CD4-positive, alpha-beta memory T cell (primary cell): ENCODE measurements at places on chromosomes 7 and 10.

- DNase-seq, result no peak
These were observed 239.5 kb upstream of the PPP1R3A start for GRCh38 chr7:114158275-114158674.

DNA sequence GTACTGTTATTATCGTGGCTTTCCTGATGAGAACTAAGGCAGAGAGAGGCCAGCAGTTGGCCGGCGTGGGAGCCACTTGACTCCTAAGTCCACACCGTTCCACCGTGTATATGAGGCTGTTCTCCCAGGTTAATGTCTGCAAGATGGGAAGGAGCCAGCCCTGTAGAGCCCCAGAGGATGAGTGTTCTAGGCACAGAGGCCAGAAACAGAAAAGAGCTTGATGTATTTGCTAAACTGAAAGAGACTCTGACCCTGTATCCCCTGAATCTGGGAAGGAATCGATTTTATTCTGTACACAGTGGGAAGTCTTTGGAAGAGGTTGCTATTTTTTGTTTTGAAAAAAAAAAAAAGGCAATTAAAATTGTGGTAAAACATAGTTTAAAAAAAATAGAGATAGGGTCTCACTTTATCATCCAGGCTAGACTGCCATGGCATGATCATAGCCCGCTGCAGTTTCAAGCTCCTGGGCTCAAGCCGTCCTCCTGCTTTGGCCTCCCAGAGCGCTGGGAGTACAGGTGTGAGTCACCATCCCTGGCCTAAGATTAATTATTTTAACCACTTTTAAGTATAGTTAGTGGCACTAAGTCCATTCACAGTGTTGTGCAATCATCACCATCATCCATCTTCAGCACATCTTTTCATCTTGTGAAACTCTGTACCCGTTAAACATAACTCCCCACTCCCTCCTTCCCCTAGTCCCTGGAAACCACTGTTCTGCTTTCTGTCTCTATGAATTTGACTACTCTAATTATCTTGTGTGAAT is 348.8 kb downstream of the SDK1 start:
- DNase-seq, result no peak

DNA sequence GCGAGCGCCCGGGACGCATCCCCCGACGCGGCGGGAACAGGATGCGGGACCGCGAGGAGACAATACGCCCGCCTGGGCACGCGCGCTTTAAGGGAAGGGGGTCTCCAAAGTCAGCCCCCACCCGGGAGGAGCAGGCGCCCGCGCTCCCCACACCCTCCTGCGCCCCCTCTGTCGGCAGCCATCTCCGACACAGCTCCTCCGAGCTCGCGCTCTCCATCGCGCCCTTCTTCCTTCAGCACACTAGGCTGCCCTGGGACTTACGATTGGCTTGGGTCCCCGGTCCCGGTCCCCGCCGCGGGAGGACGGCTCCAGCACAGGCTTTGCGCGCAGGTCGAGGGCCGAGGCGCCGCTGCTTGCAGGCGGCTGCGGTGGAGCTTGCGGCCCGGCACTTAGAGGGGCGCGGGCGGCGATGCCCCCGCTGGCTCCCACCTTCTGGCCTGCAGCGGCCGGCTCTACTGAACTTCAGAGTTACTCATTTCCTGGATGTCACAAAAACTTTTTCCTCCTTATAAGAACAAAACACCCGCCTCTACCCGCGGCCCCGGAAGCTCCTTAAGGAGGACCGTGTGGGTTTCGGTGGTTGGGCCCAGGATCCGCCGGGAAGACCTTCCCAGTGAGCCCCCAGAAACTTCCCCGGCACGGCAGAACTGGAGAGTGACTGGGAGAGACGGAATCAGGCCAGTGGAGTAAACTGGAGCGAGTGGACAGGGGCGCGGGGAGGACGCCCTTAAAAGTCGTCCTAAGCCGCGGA is at the start of gene ITPRIP:
ITPRIP (minus strand) TSS at position 481 of the 751 bp plus-strand sequence. CDS start 22,414 bp downstream, outside the sequence.
- peak; percentile 85 for DNase-seq

DNA sequence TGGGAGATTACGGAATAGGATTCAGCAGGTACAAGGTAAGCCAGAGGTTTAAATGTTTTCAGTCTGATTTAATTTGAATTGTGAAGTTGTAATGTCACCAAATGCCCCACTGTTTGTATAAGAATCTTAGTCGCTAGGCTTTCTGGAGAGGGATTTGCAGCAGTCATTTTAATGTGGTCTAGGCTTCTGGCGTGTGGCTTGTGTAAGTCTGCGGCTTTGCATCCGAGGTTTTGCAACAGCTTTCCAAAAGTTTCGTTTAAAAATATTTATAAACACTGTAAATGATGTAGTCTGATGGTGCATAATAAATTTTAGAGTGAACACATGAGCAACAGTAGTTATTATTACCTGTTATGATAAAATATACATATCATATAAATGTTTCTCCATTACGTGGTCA is 26.1 kb upstream of the BHLHA15 start:
- DNase-seq, result no peak

GRCh38 chr10:19815731-19816410 is 361 bp upstream of the PLXDC2 start:
- DNase-seq, result no peak

GRCh38 chr7:26040085-26040484 is 111.9 kb upstream of the NFE2L3 start:
- no peak for DNase-seq

DNA sequence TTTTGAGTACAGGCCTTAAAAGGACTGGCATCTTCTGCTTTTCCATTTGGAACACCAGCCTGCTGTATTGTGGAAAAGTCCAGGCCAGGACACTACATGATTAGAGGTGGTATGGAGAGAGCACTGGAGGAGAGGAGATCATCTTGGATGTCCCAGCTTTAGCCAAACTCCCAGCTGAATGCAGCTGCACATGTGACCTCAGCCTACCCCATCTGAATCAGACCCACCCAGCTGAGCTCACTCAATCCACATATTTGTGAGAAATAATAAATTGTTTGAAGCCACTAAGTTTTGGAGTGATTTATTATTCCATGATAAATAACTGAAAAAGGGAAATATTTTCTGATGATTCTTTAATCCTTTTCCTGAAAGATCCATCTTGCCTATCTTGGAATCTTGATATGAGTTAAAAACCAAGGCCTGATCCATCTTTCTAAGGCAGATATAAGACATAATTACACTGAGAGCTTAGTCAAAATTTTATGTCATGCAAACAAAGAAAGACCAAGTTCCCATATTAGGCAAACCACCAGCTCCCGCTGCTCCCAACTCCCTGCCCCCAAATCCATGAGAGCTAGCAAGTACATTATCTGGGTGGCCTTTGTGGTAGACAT is 55.1 kb upstream of the TRIL start:
- no peak for DNase-seq

GRCh38 chr7:44224080-44224973 is 23.5 kb downstream of the YKT6 start:
- no peak for DNase-seq

DNA sequence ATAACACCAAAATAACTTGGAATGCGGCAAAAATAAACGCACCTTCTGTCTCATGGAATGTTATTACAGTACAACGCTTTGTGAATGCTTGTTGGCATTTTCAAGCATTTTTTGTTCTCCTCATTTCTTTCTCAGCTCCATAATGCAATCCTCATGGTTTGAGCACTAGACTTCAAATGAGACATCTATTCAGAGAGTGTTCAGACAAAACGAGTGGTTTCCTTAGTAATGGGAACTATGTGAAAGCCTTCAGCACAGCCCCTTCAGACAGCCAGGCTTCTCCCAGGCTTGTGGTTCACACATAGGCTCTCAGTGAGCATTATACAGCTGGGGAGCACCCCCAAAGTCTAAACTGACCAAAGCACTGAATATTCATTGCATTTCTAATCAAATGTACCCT is 8.6 kb upstream of the LRRN3 start:
- DNase-seq, result no peak

GRCh38 chr7:132614428-132615318 is 38.4 kb upstream of the PLXNA4 start:
- no peak for DNase-seq

DNA sequence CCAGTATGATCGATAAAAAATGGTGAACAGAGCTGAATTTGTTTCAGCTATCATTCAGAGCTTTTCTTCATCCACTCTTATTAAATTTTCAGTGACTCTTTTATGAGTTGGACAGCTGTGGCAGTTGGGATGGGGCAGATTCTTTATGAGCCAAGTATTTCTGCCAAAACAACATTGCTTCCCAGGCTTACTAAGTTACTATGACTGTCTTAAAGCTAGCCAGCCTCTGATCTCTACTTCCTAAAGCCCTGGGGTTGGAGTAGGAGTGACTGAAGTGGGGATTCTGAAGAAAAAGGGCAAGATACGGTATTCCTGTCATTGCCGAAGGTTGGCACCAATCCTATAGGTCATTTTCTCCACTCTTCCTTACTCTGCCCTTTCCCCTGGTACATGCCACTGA is 12.7 kb downstream of the RPP30 start:
- DNase-seq, result no peak

- no peak for DNase-seq
These were observed 191.9 kb downstream of the CDK14 start for GRCh38 chr7:90788052-90788451.

GRCh38 chr7:156753229-156753560 is 112.6 kb downstream of the RNF32 start:
- no peak for DNase-seq

- DNase-seq, result no peak
These were observed 10.8 kb upstream of the HOXA2 start for GRCh38 chr7:27112955-27113949.

DNA sequence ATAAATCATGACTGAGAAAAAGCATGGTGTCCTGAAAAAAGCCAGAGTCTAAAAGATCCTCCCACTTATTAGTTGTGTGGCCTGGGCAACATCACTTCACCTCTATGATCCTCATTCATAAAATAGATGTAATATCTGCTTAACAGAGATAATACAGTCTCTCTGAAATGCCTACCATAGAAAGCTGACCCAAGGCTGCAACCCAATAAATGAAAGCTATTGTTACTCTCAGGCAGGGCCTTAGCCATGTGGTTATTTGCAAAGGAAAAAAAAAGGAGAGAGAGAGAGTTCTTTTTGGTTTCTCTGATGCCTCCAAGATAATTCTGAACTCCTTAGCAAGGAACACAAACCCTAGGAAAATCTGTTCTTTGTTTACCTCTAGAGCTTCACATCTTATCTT is 7.9 kb downstream of the FAM13C start:
- DNase-seq, result no peak

GRCh38 chr10:50336140-50336539 is 84.8 kb upstream of the ASAH2 start:
- DNase-seq, result no peak

GRCh38 chr7:120740348-120740747 is 117.6 kb downstream of the TSPAN12 start:
- DNase-seq, result no peak

DNA sequence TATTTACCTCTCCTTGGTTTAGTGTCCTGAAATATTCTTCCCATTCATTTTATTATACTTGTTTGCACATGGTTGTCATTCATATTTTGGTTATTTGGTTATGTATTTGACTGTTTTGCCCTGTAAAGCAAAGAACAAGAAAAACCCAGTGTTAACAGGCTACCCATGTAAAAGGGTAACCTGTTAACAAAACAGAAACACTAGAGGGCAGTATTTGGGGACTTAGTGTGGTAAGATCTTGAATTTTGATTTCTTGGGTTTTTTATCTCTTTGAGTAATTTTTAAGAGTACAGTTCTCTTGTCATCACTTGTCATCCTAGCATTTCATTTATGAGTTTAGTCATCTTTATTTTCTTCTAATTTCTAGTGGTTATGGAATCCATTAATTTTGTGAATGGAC is 51.3 kb downstream of the POLL start:
- peak; percentile 19 for DNase-seq

DNA sequence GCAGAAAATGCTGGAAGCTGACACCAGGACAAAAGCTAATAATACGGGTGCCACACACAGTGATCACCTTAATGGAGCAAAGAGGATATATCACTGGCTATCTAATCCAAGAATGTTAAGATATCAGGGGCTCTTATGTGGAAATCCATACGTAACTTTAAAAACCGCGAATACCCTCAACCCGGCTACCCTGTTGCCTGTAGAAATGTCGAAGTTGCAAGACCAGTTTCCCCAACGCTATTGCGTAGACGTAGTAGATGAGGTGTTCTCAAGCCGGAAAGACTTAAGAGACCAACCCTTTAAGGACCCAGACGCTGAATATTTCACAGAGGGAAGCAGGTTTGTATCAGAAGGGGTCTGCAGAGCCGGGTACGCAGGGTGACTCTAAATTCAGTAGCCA is 7.9 kb upstream of the CYREN start:
- no peak for DNase-seq

- no peak for DNase-seq
These were observed 2.9 kb upstream of the HOXA13 start for GRCh38 chr7:27202862-27203134.

- DNase-seq, result no peak
These were observed 442.9 kb downstream of the AUTS2 start for GRCh38 chr7:70040970-70041766.

- DNase-seq, result no peak
These were observed 17.0 kb upstream of the TTYH3 start for GRCh38 chr7:2614631-2615330.

DNA sequence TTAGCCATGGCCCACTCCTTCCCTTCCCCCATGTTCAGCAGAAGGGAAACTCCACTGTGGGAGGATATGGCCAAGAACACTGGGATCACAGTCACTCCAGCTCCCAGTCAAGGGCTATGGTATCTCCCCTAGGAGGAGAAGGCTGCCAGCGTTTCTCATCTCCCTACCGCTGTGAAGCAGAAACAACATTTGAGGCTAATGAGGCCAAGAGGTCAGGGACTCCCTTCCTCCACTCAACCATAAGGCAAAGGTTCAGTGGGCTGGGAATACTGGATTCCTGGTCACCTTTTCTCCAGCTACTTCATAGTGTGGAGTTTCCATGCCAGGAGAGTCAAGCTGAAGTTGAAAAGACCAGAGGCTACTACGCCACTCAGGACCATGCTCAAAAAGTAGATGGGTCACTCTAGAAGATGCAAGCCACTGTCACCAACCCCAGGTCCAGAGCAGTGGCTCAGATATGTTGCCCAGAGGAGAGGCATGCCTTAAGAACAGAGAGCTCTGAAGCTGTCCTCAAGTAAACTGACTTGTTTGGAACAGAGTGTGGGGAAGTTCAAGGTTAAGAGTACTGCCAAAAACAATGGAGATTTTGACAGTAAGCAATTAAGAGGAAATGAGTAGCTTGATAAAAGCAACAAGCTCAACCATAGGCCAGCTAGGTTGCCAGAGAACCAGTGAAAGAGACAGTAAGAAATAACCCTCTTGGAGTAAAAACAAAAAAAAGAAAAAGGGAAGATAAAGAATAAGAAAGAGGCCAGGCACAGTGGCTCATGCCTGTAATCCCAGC is 3.8 kb upstream of the TMEM140 start:
- no peak for DNase-seq
